ENCODE measurements at places on chromosomes 2 and 18. TPM values are rescaled to one million over a fixed set of nuclear protein-coding genes. Genes with fewer than 3 reads are reported as not detected.

Gene EPHA4
- total RNA-seq = 2.7 TPM

Gene AKAIN1
- not detected for total RNA-seq

DNA sequence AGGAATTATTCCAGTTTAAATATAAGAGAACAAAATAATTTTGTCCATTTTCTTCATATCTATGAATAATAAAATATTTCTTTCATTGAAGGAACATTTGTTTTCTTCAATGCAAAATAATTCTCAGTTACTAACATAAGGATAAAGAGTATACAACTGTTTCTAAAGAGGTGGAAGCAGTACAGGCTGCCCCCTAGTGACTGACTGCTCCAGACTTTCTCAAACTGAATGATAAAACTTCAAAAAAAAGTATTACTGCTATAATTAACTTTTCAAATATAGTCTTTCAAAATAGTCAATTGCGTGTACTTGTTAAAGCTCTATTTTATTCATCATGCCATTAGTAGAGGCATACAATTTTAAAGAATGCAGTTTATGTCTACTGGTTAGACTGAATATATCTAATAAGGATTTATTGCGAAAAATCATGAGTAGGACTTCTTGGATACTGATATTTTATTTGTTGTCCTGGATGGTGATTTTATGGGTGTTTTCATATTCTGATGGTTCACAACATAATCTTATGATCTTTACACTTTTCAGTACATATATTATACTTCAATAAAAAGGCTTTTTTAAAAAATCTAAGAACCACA lies 100.1 kb downstream of the WDPCP start:
- no peak for DNase-seq
- no peaks in the 10 kb centered on the region for H3K36me3 ChIP-seq
- H3K4me1 ChIP-seq = no peaks in the 10 kb centered on the region
- H3K27ac ChIP-seq = no peak overlapping the region
- H3K4me3 ChIP-seq = no peak overlapping the region

DNA sequence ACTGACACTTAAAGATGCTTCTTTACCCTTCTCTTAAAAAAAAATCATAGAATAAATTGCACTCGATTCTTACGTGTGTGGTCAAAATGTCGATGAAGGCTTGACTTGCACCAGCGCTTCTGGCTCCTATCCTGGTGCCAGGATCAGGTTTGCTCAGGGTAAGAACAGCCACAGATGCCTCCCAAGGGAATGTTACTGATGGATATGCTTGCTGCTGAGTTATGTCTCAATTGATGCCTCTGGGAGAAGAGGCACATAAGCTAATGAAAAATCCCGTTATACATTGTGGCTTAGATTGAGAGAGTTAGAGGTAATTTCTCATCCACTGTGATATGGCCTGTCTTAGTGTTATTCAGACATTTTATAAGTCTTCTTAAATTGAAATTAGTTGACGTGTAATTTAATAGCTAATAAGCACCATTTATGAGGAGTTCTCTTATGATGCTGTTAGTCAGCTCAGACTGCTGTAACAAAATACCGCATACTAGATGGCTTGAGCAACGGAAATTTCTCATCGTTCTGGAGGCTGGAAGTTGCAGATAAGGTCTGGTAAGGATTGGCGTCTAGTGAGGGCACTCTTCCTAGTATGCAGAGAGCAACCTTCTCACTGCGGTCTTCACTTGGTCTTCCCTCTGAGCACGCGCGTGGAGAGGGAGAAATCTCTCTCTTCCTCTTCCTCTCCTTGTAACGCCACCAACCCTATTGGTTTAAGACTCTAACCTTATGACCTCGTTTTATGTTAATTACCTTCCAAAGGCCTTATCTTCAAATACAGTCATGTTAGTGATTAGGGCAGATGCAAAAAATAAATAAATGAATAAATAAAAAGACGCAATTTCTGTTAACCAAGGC lies 116.6 kb upstream of the NOSTRIN start:
- no peak overlapping the region for H3K4me3 ChIP-seq
- H3K27ac ChIP-seq = no peak overlapping the region
- H3K4me1 ChIP-seq = peaks cover 9% of the 10 kb centered on the region
- no peak for DNase-seq

GRCh38 chr2:110998311-110998710 lies 122.4 kb upstream of the BCL2L11 start:
- no peak overlapping the region for H3K27ac ChIP-seq
- H3K36me3 ChIP-seq = no peaks in the 10 kb centered on the region
- peaks cover 45% of the 10 kb centered on the region for H3K27me3 ChIP-seq
- DNase-seq = no peak

DNA sequence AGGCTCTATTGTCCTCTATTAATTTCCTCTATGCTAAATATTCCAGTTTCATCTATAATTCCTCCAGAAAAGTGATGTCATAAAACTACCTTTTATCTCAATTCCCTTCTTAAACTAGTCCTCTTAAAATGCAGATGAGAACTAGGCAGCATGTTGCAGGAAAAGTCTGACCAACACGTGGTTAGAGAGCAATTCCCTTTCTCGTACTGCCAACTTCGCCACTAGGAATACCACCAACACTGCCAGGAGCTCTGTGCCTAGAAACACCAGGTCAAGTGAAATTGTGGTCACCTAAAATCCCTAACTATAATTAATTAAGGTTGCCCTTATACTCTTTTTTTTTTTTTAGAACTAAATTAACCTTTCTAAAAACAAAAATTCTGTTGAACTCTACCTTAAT lies 127.7 kb downstream of the PPP1R1C start:
- DNase-seq = no peak
- no peaks in the 10 kb centered on the region for H3K27me3 ChIP-seq
- no peak overlapping the region for H3K4me3 ChIP-seq
- H3K36me3 ChIP-seq = no peaks in the 10 kb centered on the region

GRCh38 chr2:186058614-186059013 lies 320.0 kb downstream of the FSIP2 start:
- H3K27ac ChIP-seq = no peak overlapping the region
- no peak for DNase-seq
- no peak overlapping the region for H3K4me3 ChIP-seq
- H3K36me3 ChIP-seq = no peaks in the 10 kb centered on the region
- H3K27me3 ChIP-seq = no peaks in the 10 kb centered on the region
- H3K4me1 ChIP-seq = no peaks in the 10 kb centered on the region

DNA sequence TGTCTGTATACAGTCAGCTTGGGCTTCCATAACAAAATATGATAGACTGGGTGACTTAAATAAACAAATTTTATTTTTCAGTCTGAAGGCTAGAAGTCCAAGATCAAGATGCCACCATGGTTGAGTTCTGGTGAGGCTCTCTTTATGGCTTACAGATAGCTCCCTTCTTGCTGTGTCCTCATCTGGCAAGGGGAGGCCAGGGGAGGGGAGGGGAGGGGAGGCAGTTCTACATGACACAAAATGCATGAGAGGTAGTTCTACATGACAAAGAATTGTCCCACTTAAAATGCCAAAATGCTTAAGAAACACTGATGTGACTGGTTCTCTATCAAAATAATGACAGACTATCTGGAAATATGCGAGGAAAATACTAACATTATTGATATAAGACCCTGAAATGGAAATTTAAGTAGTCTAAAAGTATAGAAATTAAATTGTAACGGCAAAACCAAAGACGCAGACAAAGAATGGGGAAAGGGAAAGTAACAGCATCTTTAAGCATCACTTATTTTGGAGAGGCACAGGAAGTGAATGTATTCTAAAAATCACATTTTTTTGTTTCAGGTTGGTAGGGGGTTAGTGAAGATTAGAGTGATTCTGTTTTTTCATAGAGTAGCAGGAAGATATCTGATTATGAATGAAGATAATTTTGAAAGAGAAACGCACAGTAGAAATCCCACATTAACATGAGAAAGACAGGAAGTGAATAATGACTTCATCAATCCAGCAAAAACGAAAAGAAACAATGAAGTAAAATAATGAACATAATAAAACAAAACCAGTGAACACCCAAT lies 131.4 kb downstream of the STRN start:
- no peak overlapping the region for H3K4me3 ChIP-seq
- no peaks in the 10 kb centered on the region for H3K36me3 ChIP-seq
- H3K4me1 ChIP-seq = no peaks in the 10 kb centered on the region
- H3K27ac ChIP-seq = no peak overlapping the region
- no peaks in the 10 kb centered on the region for H3K27me3 ChIP-seq

DNA sequence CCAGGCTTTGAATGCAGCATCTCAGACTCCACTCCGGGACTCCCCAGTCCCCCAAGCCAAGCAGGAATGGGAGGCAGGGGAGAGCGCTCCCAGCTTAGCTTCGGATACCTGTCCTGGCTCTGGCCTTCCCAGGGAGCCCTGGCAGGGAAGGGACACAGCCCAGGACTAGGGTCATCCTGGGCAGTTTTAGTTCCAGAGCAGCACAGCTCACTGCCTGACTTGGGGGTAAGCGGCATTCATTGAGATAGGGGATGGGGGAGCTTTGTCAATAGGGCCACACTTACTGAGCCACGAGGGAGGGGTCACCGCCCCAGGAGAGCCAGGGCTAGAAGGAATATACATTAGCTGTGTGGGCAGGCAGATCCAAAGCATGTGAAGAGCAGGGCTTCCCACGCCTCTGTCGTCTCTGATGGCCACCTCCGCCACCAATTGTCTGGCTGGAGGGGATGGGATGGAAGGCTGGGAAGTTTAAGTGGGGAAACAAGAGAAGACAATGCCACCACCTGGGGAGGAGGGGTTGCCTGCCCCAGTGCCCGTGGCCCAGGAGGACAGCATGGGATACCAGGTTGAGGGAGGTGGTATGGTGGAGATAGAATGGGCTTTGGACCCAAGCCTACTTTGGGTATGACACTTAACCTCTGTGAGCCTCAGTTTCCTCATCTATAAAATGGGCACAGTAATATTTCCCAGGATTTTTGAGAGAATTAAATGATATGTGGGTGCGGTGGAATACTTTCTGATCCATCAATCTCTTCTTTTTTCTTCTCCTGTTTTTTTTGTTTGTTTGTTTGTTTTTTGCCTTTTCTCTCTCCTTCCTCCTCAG lies 40.2 kb downstream of the SCTR start:
- no peak overlapping the region for H3K4me3 ChIP-seq
- DNase-seq = no peak
- no peaks in the 10 kb centered on the region for H3K27me3 ChIP-seq

- no peak for DNase-seq
- H3K4me3 ChIP-seq = peak overlapping the region; percentile 92
- H3K36me3 ChIP-seq = peaks cover 16% of the 10 kb centered on the region
- peaks cover 36% of the 10 kb centered on the region for H3K4me1 ChIP-seq
- H3K27me3 ChIP-seq = no peaks in the 10 kb centered on the region
Measured at GRCh38 chr2:177391822-177392372, 676 bp upstream of the AGPS start.
